ENCODE measurements at places on chromosomes 12 and 14.
A peak's percentile ranks its signal among the peaks of the same experiment; 100 is the strongest.

DNA sequence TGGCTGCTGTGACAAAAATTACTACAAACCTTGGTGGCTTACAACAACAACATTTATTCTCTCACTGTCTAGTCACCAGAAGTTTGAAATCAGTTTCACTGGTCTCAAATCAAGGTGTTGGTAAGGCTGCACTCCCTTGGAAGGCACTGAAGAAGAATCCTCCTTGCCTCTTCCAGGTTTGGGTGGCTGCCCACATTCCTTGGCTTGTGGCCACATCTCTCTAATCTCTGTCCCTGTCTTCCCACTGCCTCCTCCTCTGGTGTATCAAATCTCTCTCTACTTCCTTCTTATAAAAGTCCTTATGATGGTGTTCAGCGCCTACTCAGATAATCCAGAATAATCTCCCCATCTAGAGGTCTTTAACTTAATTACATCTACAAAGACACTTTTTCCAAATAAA, 31.0 kb downstream of the PLCZ1 start:
- no peak for DNase-seq

GRCh38 chr12:116416166-116416565, 138.7 kb upstream of the MED13L start:
- DNase-seq, result no peak

DNA sequence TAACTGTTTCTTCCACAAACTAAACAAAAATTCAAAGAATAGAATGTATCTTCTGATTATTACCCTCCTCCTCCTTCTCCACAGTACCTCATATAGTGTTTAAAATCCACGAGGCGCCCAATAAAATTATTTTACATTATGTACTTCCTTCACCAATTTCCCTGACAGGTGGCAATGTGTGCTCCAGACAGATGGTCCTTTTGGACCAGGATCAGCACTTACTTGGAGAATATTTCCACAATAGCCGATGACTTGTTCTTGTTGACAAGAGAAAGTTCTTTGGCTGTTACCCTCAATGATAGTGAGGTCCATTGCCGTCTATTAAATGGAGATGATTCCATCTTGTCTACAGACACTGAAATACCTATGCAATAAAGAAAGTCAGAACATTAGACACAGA, 34.9 kb downstream of the LIMA1 start:
- no peak for DNase-seq

GRCh38 chr14:102221026-102221425, 81.3 kb downstream of the WDR20 start:
- DNase-seq, result no peak

- no peak for DNase-seq
These were observed 31.7 kb upstream of the GPRC5A start for GRCh38 chr12:12859690-12860089.

DNA sequence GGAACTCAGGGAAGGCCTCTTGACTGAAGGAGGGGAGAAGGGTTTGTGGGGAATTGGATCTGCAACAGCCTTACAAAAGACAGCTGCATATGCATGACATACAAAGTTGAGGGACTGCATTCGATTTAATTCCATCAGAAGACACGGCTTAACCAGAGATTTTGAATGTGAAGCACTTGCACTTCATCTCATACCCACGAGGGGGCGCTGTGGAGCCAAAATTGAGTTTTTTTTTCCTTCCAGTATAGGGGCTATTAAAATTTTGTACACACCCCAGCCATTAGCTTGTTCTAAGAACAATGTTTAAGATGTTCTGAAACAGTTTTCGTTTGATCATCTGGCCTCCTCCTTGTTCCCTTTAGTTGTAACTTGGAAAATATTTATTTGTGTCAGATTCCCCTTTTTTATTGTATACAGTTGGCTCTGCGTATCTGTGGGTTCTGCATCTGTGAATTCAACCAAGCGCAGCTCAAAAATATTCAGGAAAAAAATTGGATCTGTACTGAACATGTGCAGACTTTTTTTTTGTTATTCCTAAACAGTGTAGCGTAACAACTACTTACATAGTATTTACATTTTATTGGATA, 1.6 kb downstream of the SUDS3 start:
- peak; percentile 74 for DNase-seq

- DNase-seq, result no peak
These were observed 56.4 kb downstream of the PPP2R5E start for GRCh38 chr14:63486738-63487137.

DNA sequence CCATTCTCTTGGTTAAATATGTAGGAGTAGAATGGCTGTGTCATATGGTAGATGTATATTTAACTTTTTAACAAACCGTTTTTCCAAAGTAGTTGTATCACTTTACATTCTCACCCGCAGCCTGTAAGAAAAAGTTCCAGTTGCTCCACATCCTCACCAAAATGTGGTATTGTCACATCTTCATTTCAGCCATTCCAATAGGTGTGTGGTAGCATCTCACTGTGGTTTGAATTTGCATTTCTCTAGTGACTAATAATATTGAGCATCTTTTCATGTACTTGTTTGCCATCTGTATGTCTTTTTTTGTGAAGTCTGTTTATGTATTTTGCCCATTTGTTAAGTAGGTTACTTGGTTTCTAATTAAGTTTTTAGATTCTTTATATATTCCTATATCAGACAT, 78.6 kb downstream of the TBK1 start:
- no peak for DNase-seq

GRCh38 chr12:122834921-122835749, at the start of gene HIP1R:
TSS of gene HIP1R (plus strand) at chr12:122835457. CDS start at chr12:122835551, 94 bp downstream.
- peak; percentile 57 for DNase-seq

DNA sequence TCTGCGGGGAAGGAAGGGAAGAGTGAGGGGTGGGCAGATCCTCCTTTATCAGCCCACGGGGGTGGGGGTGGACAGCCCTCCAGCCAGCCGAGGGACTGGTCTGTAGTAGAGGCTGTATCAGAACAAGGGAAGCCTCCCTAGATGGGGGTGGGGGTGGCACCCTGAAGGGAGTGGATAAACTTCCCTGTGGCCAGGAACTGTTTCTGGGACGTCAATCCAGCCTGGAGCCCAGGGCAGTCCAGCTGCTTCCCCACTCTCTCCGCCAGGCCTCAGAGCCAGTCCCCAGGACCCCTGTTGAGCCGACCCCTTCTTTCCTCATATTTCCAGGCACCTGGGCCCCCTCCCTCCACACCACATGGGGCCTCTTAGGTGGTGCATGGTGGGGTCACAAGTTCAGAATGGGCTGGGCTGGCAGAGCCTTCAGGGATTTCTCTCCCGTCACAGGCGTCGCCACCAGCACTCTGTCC, 6.7 kb downstream of the PLD4 start:
- DNase-seq, result no peak

GRCh38 chr12:53989227-53990113, 4.5 kb downstream of the HOXC10 start:
- DNase-seq, result no peak

DNA sequence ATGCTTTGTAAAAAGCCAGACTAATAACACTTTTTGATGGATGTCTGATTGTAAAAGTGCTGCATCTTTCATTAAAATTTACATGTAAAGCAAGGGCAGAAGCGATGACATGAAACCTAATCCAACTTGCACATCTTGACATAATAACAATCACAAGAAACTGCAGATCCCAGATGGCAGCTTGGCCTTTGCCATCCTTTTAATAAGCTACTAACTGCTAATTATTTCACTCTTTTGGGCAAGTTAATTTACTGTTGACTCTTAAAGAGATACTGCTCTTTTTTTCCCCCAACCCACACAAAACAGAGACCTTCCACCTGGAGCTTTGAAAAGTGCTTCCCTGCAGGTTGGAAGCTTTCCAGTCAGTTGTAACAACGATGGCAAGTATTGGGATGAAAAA, 137.5 kb downstream of the NRXN3 start:
- DNase-seq, result no peak

DNA sequence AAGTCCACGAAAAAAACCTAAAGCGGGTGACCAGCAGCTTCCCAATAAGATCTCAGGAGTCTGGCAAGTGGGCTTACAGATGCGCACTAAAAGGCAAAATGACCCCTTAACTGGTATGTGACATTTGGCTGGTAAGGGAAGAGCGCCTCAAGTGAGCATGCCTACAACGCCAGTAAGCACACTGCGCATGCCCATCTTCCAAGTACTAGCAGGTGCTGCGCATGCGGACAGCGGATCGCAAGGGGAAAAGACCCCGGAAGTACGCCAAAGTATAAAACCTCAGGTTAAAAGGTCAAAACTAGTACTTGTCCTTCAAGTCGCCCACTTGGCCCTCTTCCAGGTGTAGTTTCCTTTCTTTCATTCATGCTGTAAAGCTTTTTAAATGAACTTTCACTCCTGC, 518.5 kb upstream of the MDGA2 start:
- DNase-seq, result no peak

DNA sequence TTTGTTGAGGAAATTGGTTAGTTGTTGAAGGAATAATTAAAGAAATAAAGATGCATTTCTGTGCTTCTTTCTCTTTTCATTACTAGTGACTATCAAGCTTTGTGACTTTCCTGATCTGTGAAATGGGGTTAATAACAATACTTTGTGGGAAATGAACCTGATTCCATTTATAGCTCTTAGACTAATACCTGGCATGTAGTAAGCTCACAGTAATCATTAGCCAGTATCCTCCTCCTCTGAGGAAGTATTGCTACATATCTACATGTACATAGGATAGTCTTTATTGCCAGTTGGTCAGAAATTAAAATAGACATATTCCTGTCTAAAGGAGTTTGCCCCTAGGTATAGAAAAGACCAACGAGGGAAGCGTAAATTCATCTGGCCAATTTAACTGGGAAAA, 1.8 kb upstream of the CCDC198 start:
- no peak for DNase-seq

DNA sequence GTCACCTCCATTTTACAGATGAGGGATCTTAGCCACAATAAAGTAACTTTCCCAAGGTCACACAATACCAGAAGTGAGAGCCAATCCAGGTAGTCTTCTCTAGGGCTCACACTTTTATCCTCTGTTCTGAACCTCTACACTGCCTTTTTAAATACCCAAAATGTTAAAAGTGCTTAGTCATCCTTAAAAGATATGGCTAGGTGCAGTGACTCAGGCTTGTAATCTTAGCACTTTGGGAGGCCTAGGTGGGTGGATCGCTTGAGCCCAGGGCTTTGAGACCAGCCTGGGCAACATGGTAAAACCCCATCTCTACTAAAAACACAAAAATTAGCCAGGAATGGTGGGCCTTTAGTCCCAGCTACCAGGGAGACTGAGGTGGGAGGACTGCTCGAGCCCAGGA, 104.1 kb upstream of the PPP4R3A start:
- no peak for DNase-seq

DNA sequence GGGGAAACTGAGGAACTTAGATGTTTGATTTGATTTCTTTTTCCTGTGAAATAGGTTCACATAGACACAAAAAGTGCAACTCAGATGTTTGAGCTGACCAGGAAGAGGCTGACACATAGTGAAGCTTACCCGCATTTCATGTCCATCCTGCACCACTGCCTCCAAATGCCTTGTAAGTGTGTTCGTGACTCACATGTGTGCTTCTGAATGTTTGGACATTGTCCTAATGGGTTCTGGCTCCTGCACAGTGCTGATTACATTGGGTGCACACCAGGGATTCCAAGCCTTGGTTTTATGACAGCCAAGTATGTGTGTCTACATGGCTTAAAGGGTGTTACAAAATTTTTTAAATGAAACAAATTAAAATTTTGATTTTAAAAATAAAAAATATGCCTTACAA, 137.4 kb downstream of the DAAM1 start:
- DNase-seq, result no peak

DNA sequence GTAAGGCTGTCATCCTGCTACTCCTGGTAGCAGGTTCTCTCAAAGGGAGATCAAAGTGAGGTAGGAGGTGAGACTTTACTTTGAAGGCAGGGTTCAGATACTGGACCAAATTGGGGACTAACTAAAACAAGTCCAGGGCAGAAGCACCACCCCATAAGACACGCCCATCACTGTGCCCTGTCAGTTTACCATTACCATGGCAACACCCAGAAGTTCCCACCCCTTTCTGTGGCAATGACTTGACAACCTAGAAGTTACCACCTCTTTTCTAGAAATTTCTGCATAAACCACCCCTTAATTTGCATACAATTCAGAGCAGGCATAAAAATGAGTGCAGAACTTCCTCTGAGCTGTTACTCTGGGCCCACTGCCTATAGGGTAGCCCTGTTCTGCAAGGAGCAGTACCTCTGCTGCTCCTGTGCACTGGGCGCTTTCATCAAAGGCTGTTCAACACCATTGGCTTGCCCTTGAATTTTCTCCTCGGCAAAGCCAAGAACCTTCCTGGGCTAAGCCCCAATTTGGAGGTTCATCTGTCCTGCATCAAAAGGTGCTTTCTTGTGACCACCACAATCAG, 64.8 kb upstream of the MAX start:
- DNase-seq, result peak; percentile 75

- peak; percentile 84 for DNase-seq
These were observed at the start of gene CNOT2 for GRCh38 chr12:70242695-70243509. TSS of gene CNOT2 (plus strand) at chr12:70243433. CDS start at chr12:70278227, 34,794 bp downstream.

All from CD4-positive, CD25-positive, alpha-beta regulatory T cell (primary cell).